Mesangial cell (primary cell): ENCODE measurements at places on chromosomes 6 and 20. TPM values are rescaled to one million over a fixed set of nuclear protein-coding genes. Genes with fewer than 3 reads are reported as not detected.

The CST7 gene
- total RNA-seq = not detected in 2 replicates

The CALHM4 gene
- not detected in 2 replicates for total RNA-seq

The TGM3 gene
- total RNA-seq = not detected in 2 replicates

The BMP5 gene
- total RNA-seq = 0.16 and 0.25 TPM in 2 replicates

The AVP gene
- not detected in 2 replicates for total RNA-seq

The FRK gene
- total RNA-seq = 1.6 and 3.0 TPM in 2 replicates

The ACTL10 gene
- total RNA-seq = 0.98 and 1.5 TPM in 2 replicates

The DNAH8 gene
- total RNA-seq = under 0.01 TPM in 1 of 2 replicates, not detected in the other

The LCA5 gene
- total RNA-seq = 1.3 and 2.2 TPM in 2 replicates

The PTK6 gene
- total RNA-seq = not detected in 2 replicates

The GRIK2 gene
- 1.0 and 1.1 TPM in 2 replicates for total RNA-seq

The SLC35F1 gene
- 0.33 TPM in 1 of 2 replicates, not detected in the other for total RNA-seq

The NOX3 gene
- not detected in 2 replicates for total RNA-seq

The PTCHD4 gene
- total RNA-seq = 0.33 and 1.8 TPM in 2 replicates

The FGD2 gene
- not detected in 2 replicates for total RNA-seq

The COL21A1 gene
- total RNA-seq = 1.0 TPM in 1 of 2 replicates, not detected in the other

The TAAR1 gene
- not detected in 2 replicates for total RNA-seq

The AHCY gene
- total RNA-seq = 163 and 206 TPM in 2 replicates

The ENPP3 gene
- total RNA-seq = 0.13 TPM in 1 of 2 replicates, not detected in the other

The SFTA2 gene
- not detected in 2 replicates for total RNA-seq

The GHRH gene
- not detected in 2 replicates for total RNA-seq

The GSTA2 gene
- not detected in 2 replicates for total RNA-seq

The L3MBTL1 gene
- total RNA-seq = 3.3 and 10.3 TPM in 2 replicates

The RALGAPA2 gene
- 5.7 and 10.1 TPM in 2 replicates for total RNA-seq

The PSMB8 gene
- 36.0 and 72.1 TPM in 2 replicates for total RNA-seq

The SYCP2L gene
- 0.33 and 0.38 TPM in 2 replicates for total RNA-seq

The PNLDC1 gene
- 0.13 TPM in 1 of 2 replicates, not detected in the other for total RNA-seq

The LHFPL5 gene
- total RNA-seq = 0.13 TPM in 1 of 2 replicates, not detected in the other

The ATXN1 gene
- 10.9 and 22.2 TPM in 2 replicates for total RNA-seq

The TBXT gene
- total RNA-seq = not detected in 2 replicates

The SAMHD1 gene
- 14.3 and 21.5 TPM in 2 replicates for total RNA-seq

The CDH4 gene
- total RNA-seq = 12.4 and 13.7 TPM in 2 replicates

The CRISP2 gene
- under 0.01 and 0.16 TPM in 2 replicates for total RNA-seq

The PTP4A1 gene
- 27.4 and 33.1 TPM in 2 replicates for total RNA-seq

The WFDC10B gene
- not detected in 2 replicates for total RNA-seq

The GRM1 gene
- under 0.01 and 0.25 TPM in 2 replicates for total RNA-seq

The DLK2 gene
- total RNA-seq = 0.38 and 1.3 TPM in 2 replicates

The C6orf15 gene
- 0.13 and 2.0 TPM in 2 replicates for total RNA-seq

The ULBP1 gene
- total RNA-seq = 0.81 and 2.8 TPM in 2 replicates
